ENCODE measurements at places on chromosomes 2 and 18. TPM values are rescaled to one million over a fixed set of nuclear protein-coding genes. Genes with fewer than 3 reads are reported as not detected.

Gene SKOR2
- 19.9 TPM for total RNA-seq

DNA sequence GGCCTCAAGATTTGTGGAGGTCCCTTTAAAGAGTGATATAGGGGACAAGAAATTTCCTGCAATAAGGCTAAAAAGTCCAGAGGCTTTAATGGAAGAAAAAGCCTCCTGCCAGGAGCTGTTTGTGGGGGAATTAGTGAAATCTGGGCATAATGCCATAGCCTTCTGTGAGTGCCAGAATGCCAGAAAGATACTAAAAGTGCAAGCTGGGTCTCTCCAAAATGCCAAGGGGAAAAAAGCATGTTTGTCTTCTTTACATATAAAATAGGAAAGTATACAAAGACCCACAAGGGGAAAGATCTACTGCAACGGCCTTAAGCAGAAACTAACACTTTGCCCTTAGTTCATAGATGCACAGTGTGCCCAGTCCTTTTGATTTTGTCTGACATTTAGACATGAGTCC, 647.7 kb upstream of the ZNF804A start:
- DNase-seq = peak; percentile 12

GRCh38 chr2:233386382-233387041, 32.2 kb downstream of the DGKD start:
- DNase-seq = no peak

GRCh38 chr18:52045946-52046675, 293.9 kb upstream of the DCC start:
- DNase-seq = no peak

DNA sequence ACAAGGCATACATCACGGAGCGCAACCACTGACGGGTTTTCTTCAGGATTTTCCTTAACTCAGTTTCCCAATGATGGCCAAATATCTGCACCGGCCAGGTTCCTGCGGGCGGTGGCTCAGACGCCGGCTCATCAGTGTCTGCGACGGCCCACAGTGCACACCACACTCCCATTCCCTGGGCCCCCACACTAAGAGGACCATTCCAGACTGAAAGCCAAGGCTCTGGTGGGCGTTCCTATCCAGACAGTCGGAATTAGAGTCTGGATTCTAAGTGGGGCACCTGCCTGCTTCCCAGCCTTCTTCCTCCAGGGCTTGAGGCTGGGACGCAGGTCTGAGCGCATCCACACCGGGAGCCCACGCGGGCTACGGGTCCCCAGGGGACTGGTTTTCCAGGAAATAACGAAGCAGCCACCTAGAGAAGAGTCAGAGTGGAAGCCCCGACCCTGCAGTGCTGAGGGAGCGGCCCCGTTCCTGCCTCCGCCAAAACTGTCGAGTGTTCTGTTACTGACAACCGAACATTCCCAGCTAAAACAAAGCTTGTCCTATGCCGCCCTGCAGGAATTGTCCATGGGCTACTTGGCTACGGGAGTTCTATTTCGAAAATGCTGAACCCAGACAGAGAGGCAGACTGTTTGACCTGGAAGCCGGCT, 75.3 kb downstream of the TMEM18 start:
- no peak for DNase-seq

Gene CLIP4
- total RNA-seq = 35.7 TPM

- no peak for DNase-seq
Measured at GRCh38 chr2:16218625-16219024, 278.3 kb downstream of the MYCN start.

DNA sequence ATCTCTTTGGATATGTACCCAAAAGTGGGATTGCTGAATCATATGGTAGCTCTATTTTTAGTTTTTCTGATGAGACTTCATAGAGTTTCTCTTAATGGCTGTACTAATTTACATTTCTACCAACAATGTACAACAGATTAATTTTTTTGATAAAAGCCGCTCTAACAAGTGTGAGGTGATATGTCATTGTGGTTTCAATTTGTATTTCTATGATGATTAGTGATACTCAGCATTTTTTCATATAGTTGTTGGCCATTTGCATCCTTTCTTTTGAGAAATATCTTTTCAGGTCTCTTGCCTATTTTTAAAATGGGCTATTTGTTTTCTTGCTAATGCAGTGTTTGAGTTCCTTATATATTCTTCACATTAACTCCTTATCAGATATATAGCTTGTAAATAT, 4.3 kb downstream of the IL18RAP start:
- no peak for DNase-seq

- no peak for DNase-seq
Measured at GRCh38 chr2:175837046-175837445, 165.0 kb downstream of the LNPK start.

Gene IL1RL2
- total RNA-seq = 0.73 TPM

Gene ZNF512
- total RNA-seq = 40.4 TPM

DNA sequence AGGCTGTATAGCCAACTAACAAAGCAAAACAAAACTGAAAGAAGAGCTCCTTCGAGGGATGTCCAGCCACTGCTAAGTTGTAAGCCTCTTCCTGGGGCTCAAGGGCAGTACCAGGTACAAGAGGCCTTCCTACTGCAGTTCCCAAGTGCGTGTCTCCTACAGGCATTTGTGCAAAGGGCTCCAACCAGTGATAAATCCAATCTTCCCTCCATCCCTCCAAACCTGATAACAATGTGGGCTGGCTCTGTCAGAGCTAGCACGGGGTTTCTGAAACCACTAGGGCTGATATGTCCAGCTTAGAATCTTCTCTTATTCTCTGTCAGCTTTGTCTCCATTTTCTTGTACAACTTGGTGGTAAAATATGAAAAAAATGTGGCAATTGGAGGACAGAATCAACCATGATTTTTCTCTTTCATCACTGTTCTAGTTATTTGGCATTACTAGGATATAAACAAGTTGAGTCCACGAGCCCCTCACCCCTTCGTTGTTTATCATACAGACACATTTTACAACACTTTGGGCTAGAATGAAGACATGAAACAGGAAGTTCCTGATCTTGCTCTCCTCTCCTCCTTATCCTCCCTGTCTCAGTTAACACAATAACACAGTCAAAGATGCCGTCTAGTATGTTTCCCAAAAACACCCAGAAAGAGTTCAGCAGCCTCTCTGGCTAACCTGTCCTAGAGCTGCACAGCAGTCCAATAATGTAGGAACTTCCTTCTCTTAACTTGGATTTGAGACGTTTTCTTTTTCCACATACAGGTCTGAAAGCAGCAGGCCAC, 35.4 kb upstream of the WIPF1 start:
- DNase-seq = no peak

Gene LHCGR
- total RNA-seq = 1.5 TPM

GRCh38 chr2:67930156-67930555, 132.6 kb downstream of the C1D start:
- DNase-seq = no peak

Gene MFSD6
- 41.2 TPM for total RNA-seq

Gene KCNS3
- 4.6 TPM for total RNA-seq

Gene GNAL
- 40.9 TPM for total RNA-seq

Gene RRM2
- total RNA-seq = 18.6 TPM

GRCh38 chr2:129742415-129743180, 236.9 kb upstream of the RAB6C start:
- DNase-seq = no peak

Gene EFR3B
- total RNA-seq = 31.9 TPM

Gene GAREM2
- total RNA-seq = 11.0 TPM

- no peak for DNase-seq
Measured at GRCh38 chr2:186484062-186484735, 1.9 kb upstream of the ZC3H15 start.

Gene MYCN
- 39.5 TPM for total RNA-seq

GRCh38 chr2:48714245-48714644, 41.3 kb downstream of the LHCGR start:
- DNase-seq = no peak

DNA sequence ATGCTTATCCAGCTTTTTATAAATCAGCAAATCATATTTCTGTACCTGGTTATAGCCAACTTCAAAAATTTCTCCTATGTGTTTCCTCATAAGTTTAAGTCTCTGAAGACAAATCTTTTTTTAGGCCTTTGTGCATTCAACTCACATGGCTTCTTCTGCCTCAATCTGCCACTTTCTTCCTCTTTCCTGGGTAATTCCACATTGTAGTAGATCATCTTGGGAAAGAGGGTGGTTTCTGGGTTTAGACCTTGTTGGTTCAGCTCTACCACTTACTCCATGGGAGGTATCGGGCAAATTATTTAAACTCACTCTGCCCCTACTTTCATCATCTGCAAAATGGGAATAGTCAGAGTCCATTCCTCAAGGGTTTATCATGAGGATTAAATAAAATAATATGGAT, 707.0 kb upstream of the ZEB2 start:
- DNase-seq = no peak

GRCh38 chr2:183089192-183089851, 10.8 kb downstream of the DUSP19 start:
- no peak for DNase-seq

Gene ODC1
- 104 TPM for total RNA-seq

Gene CD28
- 1.00 TPM for total RNA-seq

DNA sequence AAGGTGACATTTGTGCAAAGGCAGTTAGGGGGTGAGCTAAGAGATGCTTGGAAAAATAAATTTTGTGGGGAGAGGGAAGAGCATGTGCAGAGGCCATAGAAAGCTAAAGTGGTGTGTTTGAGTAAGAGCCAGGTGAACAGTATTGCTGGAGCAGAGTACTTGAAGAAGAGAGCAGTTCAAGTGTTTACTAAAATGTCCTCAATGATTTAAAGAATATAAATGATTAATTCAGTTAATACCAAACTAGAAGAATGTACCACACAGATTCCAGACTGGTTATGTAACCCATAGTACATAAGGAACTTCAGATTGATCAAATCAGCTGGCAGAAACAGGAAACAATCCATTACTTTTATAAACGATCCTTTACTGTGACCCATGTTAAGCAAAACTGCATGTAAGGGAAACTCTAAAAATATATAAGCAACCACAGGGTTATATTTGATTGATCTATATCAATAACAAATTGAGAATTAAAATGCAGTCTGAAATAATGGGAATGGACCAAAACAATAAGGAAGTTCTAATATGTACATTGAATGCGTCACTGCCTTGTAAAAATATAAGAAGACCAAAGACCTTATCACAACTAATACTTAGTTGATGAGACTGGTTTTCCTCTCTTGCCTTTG, 76.9 kb downstream of the LDAH start:
- DNase-seq = no peak

DNA sequence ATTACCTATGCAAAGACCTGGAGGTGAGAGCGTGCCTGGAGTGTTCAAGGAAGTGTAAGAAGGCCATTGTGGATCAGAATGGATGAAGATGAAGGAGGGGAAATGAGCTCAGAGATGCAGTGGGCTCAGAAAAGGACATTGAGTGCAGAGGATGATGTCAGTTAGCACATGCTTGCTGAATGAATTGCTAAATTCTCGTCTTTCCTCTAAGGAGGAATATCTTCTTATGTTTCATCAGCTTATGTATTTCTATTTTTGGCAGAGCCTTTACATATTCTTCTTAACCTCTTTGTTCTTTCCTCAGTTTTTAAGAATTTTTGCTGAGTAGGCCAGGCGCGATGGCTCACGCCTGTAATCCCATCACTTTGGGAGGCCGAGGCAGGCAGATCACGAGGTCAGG, 30.9 kb downstream of the FAM171B start:
- DNase-seq = no peak

GRCh38 chr18:7590826-7591560, 23.9 kb downstream of the PTPRM start:
- no peak for DNase-seq
